Effector CD4-positive, alpha-beta T cell (primary cell): ENCODE measurements at places on chromosomes 2 and 18.

DNA sequence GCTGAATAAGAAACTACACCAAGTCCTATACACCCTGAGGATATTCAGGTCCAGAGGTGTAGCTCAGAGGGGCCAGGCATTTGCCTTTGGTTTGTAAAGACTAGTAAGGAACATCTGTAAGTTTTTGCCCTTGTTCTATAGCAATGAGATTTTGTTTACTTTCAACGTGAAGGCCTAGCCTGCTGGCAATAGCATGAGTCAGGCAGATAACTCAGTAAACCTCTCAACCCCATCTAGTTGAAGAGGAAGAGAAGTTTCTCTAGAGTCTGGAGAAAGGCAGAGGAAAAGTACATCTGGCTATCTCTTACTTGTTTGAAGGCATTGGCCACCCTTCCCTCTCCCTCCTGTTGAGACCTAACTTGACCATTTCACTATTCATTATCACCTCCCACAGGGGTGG lies 70.3 kb upstream of the ZNF521 start:
- no peak for DNase-seq

- no peak for DNase-seq
Observed at GRCh38 chr2:168522446-168522845, 66.4 kb downstream of the CERS6 start.

DNA sequence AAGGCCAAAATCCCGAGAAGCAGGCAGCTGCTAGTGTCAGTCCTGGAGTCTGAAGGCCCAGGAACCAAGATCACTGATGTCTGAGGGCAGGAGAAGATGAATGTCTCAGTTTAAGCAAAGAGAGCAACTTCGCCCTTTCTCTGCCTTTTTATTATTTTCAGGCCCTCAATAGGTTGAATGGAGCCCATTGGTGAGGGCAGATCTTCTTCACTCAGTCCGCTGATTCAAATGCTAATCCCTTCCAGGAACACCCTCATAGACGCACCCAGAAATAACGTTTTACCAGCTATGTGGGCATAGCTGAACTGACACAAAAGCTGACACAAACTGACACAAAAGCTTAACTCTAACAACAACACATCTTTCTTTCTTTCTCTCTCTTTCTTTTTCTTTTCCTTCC lies 78.0 kb upstream of the KCNJ3 start:
- DNase-seq = no peak

DNA sequence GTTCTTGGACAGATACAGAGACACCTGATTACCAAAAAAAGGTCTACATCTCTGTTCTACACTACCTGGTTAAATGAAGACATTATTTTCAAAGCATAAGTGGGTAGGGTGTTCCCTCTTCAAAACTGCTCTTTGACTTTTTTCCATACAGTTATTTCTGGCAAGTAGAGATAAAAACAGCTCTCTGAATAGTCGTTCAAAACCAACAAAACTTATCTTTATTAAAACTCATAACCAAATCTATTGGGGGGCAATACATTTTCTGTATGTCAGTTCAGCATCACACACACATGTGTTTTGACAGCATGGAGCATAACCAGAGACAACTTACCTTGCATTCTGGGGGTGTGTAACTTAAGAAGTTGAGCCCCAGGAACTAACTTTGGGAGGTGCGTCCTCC lies 149.0 kb upstream of the EPC2 start:
- DNase-seq = no peak

GRCh38 chr2:30756971-30757370 lies 50.3 kb downstream of the CAPN13 start:
- DNase-seq = no peak

- DNase-seq = no peak
Observed at GRCh38 chr2:189210250-189211087, 30.9 kb upstream of the COL5A2 start.

DNA sequence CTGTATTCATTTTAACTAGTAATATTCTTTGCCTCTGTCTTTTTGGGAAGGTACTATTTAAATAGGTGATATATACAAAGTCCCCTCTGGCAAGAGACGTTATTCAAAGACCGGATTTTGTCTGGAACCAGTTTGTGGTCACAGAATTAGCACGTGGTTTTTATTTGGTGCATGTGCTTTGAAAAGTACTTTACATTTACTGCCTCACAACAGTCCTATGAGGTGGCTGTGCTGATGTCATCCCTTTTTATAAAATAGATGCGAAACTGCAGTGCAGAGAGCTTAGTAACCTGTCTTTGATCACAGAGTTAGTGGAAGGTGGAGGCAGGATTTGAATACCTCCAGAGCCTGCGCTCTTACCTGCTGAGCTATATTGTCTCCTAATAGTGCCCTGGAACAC lies 4.0 kb downstream of the LPIN1 start:
- DNase-seq = peak; percentile 65

DNA sequence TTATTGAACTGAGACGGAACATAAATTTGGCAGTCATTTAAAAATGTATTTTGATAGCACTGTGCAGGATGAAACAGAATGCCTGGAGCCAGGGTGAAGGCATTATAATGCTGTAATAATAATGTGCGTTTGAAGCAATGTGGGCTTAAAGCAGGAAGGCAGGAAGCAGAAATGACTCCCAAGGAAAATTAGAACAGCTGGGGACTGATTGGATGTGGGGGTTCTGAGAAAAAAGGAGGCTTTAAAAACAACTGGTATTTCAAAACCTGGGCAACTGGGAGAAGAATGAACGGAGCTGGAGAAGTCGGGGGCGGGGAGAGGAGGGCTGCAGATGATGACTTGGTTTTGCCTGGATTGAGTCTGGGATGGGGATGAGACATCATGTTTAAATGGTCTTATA lies 12.6 kb downstream of the FAM124B start:
- DNase-seq = no peak

DNA sequence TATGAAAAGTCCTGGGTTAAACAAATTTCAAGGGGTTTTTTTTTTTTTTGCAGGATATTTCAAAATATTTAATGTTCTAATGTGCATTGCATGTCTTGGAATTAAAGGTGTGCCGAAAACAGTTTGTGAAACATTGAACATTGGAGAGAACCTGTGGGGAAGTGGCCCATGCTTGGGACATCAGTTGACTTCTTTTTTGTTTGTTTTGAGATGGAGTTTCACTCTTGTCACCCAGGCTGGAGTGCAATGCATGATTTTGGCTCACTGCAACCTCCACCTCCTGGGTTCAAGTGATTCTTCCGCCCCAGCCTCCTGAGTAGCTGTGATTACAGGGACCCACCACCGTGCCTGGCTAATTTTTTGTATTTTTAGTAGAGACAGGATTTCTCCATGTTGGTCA lies 71.0 kb upstream of the RAPH1 start:
- no peak for DNase-seq

DNA sequence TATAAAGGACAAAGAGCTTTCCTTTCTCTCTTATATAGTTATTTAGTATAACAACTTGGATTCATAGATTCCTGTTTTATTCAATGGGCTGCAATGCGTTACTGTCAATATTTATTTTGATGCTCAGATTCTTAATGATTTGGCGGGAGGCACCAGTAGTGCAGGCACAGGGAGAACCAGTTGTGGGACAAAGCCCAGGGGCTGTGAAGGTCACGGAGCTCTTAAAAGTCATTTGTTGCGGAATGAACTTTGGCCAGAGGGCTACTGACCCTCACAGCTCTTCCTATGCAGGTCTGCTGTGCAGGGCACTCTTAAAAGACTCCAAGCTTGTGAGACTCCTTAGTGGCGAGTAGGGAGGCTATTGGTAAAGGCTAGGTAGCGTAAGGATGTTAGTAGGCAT lies 34.0 kb downstream of the BCL2L11 start:
- no peak for DNase-seq

- peak; percentile 36 for DNase-seq
Observed at GRCh38 chr2:204325468-204325867, 219.8 kb upstream of the PARD3B start.

- DNase-seq = no peak
Observed at GRCh38 chr2:49237867-49238603, 83.7 kb upstream of the FSHR start.

GRCh38 chr2:42101206-42102023 lies 53.6 kb downstream of the PKDCC start:
- DNase-seq = peak; percentile 53

GRCh38 chr2:24375349-24376087 lies 15.2 kb upstream of the ITSN2 start:
- DNase-seq = no peak

DNA sequence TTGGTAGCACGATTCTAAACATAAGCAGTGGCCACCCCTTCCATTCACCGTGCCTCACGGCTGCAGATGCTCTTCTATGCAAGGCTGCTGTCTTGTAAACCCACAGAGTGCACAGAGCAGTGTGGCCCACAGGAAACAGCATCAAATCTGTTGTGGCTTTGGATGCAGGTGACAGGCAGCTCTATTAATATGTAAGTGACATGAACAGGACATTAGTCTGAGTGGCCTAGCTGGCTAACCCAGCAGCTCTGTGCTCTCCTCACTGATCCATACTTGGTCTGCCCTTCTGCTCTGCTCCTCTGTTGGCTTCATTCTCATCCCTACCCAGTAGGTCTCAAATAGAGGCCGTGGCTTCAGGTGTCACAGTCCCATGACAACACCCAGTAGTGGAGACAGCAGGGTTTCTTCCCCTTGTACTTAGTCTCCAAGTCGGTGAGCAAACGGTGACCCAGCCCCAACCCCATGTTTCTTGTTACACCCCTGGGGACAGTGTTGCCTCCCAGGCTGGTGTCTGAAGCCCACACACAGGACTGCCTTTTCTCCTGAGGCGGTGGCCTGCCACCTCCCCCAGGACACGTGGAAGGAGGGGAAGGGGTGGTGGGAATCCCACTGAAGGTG lies 5.8 kb downstream of the SH3RF3 start:
- DNase-seq = no peak

GRCh38 chr2:234788841-234789240 lies 163.0 kb upstream of the SH3BP4 start:
- no peak for DNase-seq

DNA sequence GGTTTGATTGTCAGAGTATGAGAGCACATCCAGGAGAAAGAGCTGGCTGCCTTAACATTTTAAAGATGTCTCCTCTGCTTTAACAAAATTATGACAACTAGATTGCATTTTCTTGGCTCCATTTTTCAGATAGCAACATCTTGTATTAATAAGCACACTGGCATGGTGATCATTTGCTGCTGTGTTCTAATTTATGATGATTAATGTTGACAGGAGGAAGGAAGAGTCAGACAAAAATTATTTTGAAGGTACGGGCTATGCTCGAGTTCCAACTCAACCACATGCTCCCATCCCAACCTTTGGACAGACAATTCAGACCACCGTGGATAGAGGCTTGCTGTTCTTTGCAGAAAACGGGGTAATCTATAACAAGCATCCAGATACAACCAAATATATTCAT lies 98.2 kb upstream of the TTC39C start:
- no peak for DNase-seq

DNA sequence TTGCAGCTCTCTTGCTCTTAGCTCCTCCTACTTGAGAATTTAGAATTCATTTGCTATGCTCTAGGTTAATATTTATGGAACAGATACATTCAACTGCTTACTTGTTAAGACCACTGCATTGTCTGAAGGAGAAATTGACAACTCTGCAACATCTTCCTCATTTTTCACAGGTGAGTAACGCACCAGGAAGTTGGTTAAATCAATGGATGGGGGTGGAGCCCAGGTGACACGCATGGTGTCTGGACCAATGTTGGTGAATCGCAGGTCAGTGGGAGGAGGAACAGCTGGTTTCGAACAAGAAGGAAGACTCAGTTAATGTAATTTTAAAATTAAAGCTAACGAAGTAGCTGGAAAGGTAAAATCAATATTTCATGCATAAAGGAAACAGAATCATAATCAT lies 44.3 kb downstream of the FN1 start:
- no peak for DNase-seq

DNA sequence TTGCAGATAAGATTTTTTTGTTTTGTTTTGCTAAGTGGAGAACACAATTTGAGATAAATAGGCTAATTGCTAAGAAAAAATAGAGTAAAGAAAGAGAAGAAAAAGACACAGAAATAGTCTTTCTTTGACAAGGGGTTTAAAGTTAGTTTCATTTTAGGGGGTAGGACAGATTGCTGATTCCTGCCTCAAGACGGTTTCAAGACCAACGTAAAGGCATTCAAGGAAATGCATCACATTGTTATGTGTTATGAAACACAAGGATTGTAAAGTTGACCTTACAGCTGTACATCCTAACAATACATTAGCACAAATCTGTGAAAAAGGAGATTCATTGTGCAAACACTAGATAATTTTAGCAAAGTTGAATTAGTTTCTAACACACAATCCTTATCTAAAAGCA lies 22.7 kb upstream of the ETAA1 start:
- DNase-seq = no peak

DNA sequence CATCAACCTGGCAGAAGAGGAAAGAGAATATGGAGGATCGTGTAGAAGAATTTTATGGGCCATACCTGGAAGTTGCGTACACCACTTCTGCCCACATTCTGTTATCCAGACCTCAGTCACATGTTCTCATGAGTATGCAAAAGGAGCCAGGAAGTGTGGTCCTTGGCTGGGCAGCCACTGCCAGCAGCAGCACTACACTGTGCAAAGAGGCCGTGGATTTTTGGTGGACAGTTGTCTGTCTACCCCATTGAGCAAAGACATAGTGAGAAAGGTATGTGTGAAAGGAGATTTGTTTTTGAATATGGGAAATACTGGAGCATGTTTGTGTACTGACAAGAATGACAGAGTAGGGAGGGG lies 68.1 kb downstream of the SDC1 start:
- DNase-seq = no peak

- no peak for DNase-seq
Observed at GRCh38 chr2:70627211-70627898, 73.7 kb upstream of the TGFA start.

DNA sequence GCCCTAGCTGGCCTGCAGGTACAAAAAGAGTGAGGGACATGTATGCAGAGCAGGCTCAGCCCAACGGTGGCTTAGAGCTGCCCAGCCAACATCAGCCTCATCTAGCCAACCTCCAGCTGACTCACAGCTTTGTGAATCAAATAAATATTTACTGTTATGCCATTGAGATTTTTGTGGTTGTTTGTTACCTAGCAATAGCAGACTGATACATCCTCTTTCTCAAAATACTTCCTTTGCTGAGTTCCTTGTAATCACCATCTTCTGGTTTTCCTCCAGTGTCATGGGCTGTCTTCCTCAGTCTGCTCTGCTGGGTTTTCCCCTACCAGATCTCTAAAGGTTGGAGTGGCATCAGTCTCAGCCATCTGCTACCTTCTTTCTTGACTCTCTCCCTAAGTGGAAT lies 126.6 kb upstream of the SLC1A4 start:
- DNase-seq = no peak

- DNase-seq = no peak
Observed at GRCh38 chr2:7430869-7431641, 513.8 kb downstream of the RNF144A start.
